Common myeloid progenitor, CD34-positive (primary cell): ENCODE measurements at places on chromosomes 1 and 21.
A peak's percentile ranks its signal among the peaks of the same experiment; 100 is the strongest.

- no peak for DNase-seq
These were observed 328.5 kb downstream of the FAM72C start for GRCh38 chr1:143643148-143643885.

DNA sequence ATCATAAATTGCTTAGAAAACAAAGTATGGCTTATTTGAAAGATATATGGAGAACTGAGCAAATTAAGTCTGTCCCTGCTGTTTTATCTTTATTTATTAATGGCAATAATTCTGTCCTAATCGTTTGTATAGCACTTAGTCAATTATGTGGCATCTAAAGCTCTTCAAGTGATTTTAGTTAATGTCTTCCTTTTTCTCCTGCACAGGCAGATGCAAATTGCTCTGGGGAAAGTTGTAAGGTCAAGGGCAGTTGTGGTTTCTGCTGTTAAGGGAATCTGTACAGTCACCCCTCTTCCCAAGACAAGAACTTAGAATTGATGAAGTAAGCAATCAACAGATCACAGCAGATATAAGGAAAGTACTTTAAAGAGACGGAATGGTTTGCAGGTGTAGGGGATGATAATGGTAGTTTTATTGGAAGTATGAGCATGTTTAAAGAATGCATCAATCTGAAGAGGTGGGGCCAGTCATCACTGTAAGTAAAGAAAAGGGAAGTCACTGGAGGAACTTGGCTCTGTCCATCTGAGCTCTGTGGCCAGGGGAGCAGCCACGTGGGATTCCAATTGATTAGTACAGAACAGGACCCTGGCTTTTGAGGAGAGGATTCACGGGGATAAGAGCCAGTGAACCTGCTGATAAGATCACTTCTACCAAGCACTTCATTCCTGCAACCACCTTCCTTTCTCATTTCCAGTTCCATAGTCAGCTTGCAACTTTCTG lies 116.0 kb upstream of the KCNJ6 start:
- peak; percentile 7 for DNase-seq

DNA sequence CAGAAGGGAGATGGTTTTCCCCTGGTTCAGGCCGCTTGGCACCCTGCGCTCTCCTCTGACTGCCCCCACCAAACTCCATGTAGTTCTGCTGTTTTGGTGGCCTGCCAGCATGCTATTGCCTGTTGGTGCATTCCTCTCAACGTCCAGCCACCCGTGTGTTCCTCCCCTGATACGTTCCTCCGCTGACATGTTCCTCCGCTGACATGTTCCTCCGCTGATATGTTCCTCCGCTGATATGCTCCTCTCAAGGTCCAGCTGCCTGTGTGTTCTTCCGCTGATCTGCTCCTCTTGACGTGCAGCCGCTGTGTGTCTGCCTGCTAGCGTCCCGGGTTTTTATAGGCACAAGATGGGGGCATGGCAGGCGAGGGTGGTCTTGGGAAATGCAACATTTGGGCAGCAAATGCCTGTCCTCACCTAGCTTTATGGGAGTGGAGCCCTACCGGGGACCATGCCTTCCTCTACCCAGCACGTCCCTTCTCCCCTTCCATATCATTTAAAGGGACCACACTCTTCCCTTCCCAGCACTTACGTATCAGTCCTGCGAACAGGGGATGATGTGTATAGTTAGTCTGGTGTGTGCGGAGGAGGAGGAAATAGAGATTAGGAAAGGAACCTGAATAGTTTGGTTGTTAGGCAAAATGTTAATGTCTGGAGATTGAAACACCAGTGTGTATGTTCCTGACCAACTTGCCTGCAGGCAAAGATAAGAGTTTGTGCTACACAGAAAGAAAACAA lies 40.6 kb upstream of the PLA2G5 start:
- DNase-seq, result no peak

- DNase-seq, result peak; percentile 58
These were observed 19.9 kb downstream of the FAM89A start for GRCh38 chr1:231020139-231020601.

GRCh38 chr1:244836584-244836983 lies 1.1 kb downstream of the COX20 start:
- DNase-seq, result no peak

GRCh38 chr1:43596579-43596978 lies 53.4 kb upstream of the KDM4A start:
- DNase-seq, result no peak
